Activated T-cell treated with anti-CD3 and anti-CD28 coated beads, Interleukin-2, amount 50 U/mL, for 24 hours (primary cell): ENCODE measurements at places on chromosomes 2 and 18.

GRCh38 chr18:34329840-34330239 is 105.1 kb upstream of the NOL4 start:
- no peaks in the 10 kb centered on the region for H3K4me1 ChIP-seq
- DNase-seq = no peak
- H3K36me3 ChIP-seq = no peaks in the 10 kb centered on the region
- H3K27ac ChIP-seq = no peak overlapping the region
- no peaks in the 10 kb centered on the region for H3K27me3 ChIP-seq

- peaks cover 60% of the 10 kb centered on the region for H3K4me1 ChIP-seq
- DNase-seq = peak; percentile 83
- no peaks in the 10 kb centered on the region for H3K36me3 ChIP-seq
- H3K27me3 ChIP-seq = no peaks in the 10 kb centered on the region
- H3K4me3 ChIP-seq = no peak overlapping the region
- peak overlapping the region; percentile 42 for H3K27ac ChIP-seq
These were observed 72.4 kb upstream of the YWHAQ start for GRCh38 chr2:9703085-9703678.

- no peak overlapping the region for H3K4me3 ChIP-seq
- no peaks in the 10 kb centered on the region for H3K36me3 ChIP-seq
- no peak overlapping the region for H3K27ac ChIP-seq
- H3K27me3 ChIP-seq = no peaks in the 10 kb centered on the region
These were observed 27.7 kb downstream of the KLHL29 start for GRCh38 chr2:23412556-23413155.

- H3K27me3 ChIP-seq = no peaks in the 10 kb centered on the region
- no peak overlapping the region for H3K27ac ChIP-seq
- no peak overlapping the region for H3K4me3 ChIP-seq
These were observed 37.7 kb upstream of the TBC1D8 start for GRCh38 chr2:101188683-101189405.

- no peak for DNase-seq
- no peak overlapping the region for H3K27ac ChIP-seq
- no peaks in the 10 kb centered on the region for H3K36me3 ChIP-seq
- no peak overlapping the region for H3K4me3 ChIP-seq
These were observed 36.8 kb downstream of the SPC25 start for GRCh38 chr2:168853471-168853870.

DNA sequence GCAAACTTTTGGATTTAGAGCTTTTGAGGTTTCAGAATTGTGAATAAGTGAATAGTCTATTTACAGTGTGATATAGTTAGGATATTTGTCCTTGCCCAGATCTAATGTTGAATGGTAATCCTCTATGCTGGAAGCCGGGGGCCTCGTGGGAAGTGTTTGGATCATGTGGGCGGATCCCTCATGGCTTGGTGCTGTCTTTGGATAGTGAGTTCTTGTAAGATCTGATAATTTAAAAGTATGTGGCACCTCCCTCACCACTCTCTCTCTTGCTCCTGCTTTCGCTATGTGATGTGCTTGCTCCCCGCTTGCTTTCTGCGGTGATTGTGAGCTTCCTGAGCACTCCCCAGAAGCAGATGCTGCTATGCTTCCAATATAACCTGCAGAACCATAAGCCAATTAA is 128.0 kb upstream of the KCNJ3 start:
- H3K27me3 ChIP-seq = no peaks in the 10 kb centered on the region
- H3K4me1 ChIP-seq = no peaks in the 10 kb centered on the region
- DNase-seq = no peak
- no peak overlapping the region for H3K27ac ChIP-seq

DNA sequence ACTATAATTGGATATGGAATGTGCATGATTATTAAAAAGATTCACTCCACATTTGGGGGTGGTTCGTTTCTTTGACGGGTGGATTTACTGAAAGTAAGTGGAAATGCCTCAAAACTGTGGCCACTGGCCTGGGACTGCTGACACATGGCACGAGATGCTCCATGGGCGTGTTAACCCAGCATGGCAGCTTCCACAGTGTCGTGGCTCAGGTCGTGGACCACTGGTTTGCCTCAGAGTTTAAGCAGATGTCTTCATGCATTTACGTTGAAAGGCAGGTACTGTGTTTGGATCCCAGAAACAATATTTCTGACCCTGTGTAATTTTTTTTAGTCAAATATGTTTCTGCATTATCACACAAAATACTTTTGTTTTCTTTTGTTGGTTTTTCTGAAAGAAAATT is 242.0 kb downstream of the GBX2 start:
- H3K4me1 ChIP-seq = no peaks in the 10 kb centered on the region
- H3K4me3 ChIP-seq = no peak overlapping the region
- no peaks in the 10 kb centered on the region for H3K36me3 ChIP-seq
- no peak for DNase-seq
- H3K27ac ChIP-seq = no peak overlapping the region

DNA sequence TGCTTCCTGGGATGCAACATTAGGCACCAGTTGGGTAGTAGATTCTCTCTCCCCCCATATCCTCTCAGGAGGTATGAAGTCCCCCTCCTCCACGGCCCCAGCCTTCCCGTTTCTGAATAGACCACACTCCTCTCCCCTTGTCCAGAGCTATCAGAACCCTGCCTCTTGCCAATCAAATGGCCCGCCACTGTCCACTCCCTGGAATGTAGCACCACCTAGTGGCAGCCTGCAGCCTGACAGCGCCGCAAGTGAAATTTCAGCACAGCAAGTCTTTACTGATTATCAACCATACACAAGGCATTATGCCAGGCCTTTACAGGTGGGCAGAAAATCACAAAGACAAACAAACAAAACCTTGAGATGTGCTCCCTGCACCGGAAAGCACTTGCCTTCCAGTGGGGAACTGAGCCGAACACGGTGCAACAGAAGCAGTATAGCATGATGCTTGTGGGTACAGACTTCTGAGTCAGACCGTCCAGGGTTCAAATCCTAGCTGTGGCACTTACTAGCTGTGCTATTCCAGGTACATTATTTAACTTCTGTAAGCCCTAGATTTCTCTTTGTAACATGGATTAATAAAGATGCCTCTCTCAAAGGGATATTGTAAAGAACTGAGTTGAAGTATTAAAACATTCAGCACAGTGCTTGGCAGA is 174.0 kb downstream of the SMAD2 start:
- peaks cover 3% of the 10 kb centered on the region for H3K4me1 ChIP-seq
- no peak overlapping the region for H3K27ac ChIP-seq
- DNase-seq = peak; percentile 67

DNA sequence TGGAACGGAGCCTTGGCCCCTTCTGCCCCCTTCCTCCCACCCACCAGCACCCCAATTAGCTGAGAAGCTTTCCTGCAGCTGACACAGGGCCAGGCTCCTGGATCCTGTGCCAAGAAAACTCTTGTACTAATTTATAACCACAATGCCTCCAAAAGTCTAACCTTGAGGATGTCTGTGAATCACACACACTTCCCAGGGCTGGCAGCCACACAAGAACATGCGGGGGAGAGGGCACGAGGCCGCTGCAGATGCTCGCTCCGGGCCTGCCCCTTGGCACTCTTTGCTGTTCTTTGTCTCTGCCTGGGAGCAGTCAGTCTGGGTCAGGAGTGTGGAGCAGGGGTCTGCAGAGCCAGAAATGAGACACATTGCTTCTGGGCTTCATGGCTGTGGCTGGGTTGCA is 62.7 kb upstream of the KIF5C start:
- no peak for DNase-seq
- H3K36me3 ChIP-seq = no peaks in the 10 kb centered on the region
- no peak overlapping the region for H3K27ac ChIP-seq
- H3K4me1 ChIP-seq = peaks cover 26% of the 10 kb centered on the region
- no peak overlapping the region for H3K4me3 ChIP-seq

GRCh38 chr2:178223806-178224205 is 29.5 kb downstream of the OSBPL6 start:
- H3K4me1 ChIP-seq = no peaks in the 10 kb centered on the region
- no peak for DNase-seq
- H3K27ac ChIP-seq = no peak overlapping the region
- H3K36me3 ChIP-seq = no peaks in the 10 kb centered on the region

GRCh38 chr18:50286391-50287027 is 983 bp downstream of the CXXC1 start:
- H3K27ac ChIP-seq = peak overlapping the region; percentile 97
- H3K36me3 ChIP-seq = peaks cover 62% of the 10 kb centered on the region
- no peak for DNase-seq

GRCh38 chr2:200373973-200374416 is 67.5 kb downstream of the SPATS2L start:
- H3K27me3 ChIP-seq = no peaks in the 10 kb centered on the region
- H3K36me3 ChIP-seq = no peaks in the 10 kb centered on the region
- peaks cover 52% of the 10 kb centered on the region for H3K4me1 ChIP-seq
- DNase-seq = no peak
- peak overlapping the region; percentile 83 for H3K27ac ChIP-seq

DNA sequence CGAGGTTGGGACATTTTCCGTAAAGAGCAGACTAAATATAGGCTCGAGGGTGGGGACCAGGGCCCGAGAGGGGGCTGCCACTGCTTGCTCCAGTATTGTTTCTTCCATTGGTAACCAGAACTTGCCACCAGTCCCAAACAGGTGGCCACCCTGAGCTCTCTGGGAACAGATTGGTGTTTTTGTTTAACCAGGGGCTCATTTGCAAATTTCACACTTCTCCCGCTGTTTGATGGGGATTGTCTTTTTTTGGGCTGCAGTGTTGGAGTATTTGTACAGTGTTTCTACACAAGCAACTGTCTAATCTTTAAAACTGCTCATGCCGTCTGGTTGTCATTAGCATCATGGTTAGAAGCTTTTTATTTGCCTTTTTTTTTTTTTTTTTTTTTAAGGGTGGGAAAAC is 8.5 kb downstream of the AGAP1 start:
- no peak for DNase-seq
- H3K27me3 ChIP-seq = peaks cover 86% of the 10 kb centered on the region
- no peaks in the 10 kb centered on the region for H3K36me3 ChIP-seq
- H3K27ac ChIP-seq = no peak overlapping the region

DNA sequence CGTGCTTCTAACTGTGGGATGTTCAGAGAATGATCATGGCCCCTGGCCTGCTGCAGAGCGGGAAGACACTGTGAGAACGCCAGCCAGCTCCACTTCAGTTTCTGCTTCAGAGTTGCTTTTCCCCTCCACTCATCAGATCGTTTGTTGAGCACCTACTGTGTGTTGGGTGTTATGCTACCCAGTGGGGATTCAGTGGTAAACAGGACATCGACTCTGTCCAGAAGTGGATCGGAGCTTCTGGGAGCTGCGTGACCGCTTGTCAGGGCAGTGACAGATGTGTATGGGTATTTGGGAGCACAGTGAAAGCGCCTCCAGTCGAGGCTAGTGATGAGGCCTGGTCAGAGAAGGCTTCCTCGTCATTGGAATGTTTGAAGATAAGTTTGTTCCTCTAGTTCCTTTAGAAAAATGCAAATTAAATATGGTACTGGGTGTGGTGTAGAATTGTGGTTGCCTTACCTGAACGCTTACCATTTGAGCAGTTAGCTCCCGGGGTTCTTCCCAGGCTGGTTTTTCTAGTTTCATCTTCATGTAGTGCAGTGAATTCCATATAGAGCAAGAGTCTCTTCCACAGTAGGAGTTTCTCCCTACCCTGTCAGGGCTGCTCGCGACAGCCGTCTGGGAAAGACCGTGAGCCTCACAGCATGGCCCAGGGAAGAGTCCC is 2.8 kb downstream of the RAB12 start:
- no peak overlapping the region for H3K27ac ChIP-seq
- H3K4me3 ChIP-seq = peak overlapping the region; percentile 84
- H3K4me1 ChIP-seq = peaks cover 74% of the 10 kb centered on the region

- no peak for DNase-seq
- peaks cover 5% of the 10 kb centered on the region for H3K36me3 ChIP-seq
- H3K27ac ChIP-seq = no peak overlapping the region
- peaks cover 22% of the 10 kb centered on the region for H3K4me1 ChIP-seq
- H3K27me3 ChIP-seq = peaks cover under 1% of the 10 kb centered on the region
These were observed 131.4 kb upstream of the MAPRE2 start for GRCh38 chr18:34909637-34910364.

GRCh38 chr18:51123936-51124486 is 73.5 kb downstream of the MEX3C start:
- DNase-seq = no peak
- no peak overlapping the region for H3K4me3 ChIP-seq

DNA sequence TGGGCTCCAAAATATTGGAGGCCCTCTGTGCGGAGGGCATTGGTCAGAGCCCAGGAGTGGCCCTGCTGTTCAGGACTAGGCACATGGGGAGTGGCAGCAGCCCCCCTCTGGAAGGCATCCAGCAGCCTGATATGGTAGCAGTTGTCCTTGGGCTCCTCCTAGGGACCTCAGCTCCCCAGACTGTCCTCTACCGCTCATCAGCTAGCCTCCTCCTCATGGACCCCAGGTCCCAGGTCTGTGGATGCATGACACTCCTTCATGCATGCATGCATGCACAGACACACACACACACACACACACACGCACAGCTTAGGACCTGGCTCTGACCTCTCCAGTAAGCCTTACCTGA is 15.4 kb upstream of the ATP6V1B1 start:
- H3K4me1 ChIP-seq = no peaks in the 10 kb centered on the region
- H3K27me3 ChIP-seq = peaks cover 25% of the 10 kb centered on the region
- no peak overlapping the region for H3K4me3 ChIP-seq

GRCh38 chr2:150887926-150888325 is 373.7 kb downstream of the RBM43 start:
- H3K4me1 ChIP-seq = no peaks in the 10 kb centered on the region
- H3K27ac ChIP-seq = no peak overlapping the region
- no peaks in the 10 kb centered on the region for H3K36me3 ChIP-seq

DNA sequence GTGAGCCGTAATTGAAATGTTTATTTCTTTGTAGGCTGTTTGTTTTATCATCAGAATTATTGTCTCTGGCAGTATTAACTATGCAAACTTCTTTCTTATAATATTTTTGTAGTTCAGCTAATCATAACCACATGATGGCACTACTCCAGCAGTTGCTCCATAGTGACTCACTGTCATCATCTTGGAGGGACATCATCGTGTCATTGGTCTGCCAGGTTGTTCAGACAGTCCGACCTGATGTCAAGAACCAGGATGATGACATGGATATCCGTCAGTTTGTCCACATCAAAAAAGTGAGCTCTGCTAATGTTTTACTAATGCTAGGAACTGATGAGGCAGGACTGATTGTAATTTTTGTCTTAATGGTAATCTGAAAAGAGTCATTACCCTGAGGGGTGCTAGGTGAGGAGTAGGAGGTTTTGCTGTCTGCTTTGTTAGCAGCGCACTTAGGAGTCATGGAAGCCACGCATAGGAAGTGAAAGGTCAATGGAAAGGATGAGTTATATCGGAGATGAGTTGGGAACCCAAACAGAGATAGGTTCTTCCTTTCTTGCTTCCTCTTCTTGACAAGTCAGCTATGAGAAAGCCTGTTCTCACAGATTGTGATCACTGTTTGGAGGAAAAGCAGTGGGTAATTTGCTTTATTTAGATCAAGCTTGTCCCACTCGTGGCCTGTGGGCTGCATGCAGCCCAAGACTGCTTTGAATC is 49.2 kb downstream of the PIKFYVE start:
- H3K4me3 ChIP-seq = no peak overlapping the region
- peaks cover 34% of the 10 kb centered on the region for H3K4me1 ChIP-seq
- peaks cover 78% of the 10 kb centered on the region for H3K36me3 ChIP-seq
- H3K27ac ChIP-seq = peak overlapping the region; percentile 67
- no peaks in the 10 kb centered on the region for H3K27me3 ChIP-seq
- DNase-seq = no peak

- H3K27ac ChIP-seq = peak overlapping the region; percentile 92
- H3K4me3 ChIP-seq = peak overlapping the region; percentile 90
- DNase-seq = peak; percentile 35
- peaks cover 12% of the 10 kb centered on the region for H3K36me3 ChIP-seq
- no peaks in the 10 kb centered on the region for H3K27me3 ChIP-seq
These were observed 999 bp downstream of the INSIG2 start for GRCh38 chr2:118089139-118089800.
